Body of pancreas (tissue), 4 donors: ENCODE measurements at places on chromosomes 1 and 21. TPM values are rescaled to one million over a fixed set of nuclear protein-coding genes. Genes with fewer than 3 reads are reported as not detected.

The SETD4 gene
- total RNA-seq: 32.3 TPM

The COL8A2 gene
- total RNA-seq: 1.3 TPM

The CELF3 gene
- 1.6 TPM for total RNA-seq

The RGSL1 gene
- not detected for total RNA-seq

The GABPA gene
- total RNA-seq: 11.2 TPM

The TCP10L gene
- 0.26 TPM for total RNA-seq

The ESPN gene
- 0.26 TPM for total RNA-seq

The CR1 gene
- 1.3 TPM for total RNA-seq

The LYPD8 gene
- not detected for total RNA-seq

The OR14A16 gene
- not detected for total RNA-seq

The VSIG8 gene
- total RNA-seq: not detected

The SLC19A2 gene
- 18.1 TPM for total RNA-seq

The ADAMTSL4 gene
- 4.7 TPM for total RNA-seq

The DCST1 gene
- total RNA-seq: not detected

The RGS7 gene
- total RNA-seq: 0.26 TPM

The MROH9 gene
- total RNA-seq: not detected

The TRPM2 gene
- 2.3 TPM for total RNA-seq

The TMEM234 gene
- total RNA-seq: 16.3 TPM

The TCHHL1 gene
- not detected for total RNA-seq

The RGS13 gene
- total RNA-seq: not detected

The SLC66A1 gene
- total RNA-seq: 9.6 TPM

The ZNF593OS gene
- not detected for total RNA-seq

The PM20D1 gene
- total RNA-seq: 13.0 TPM

The RBM11 gene
- total RNA-seq: not detected

The TMEM240 gene
- 3.6 TPM for total RNA-seq

The DNAJC28 gene
- 2.3 TPM for total RNA-seq

The PRR9 gene
- not detected for total RNA-seq

The MAD2L2 gene
- 6.9 TPM for total RNA-seq

The TFF3 gene
- total RNA-seq: 6.3 TPM

The FLG2 gene
- not detected for total RNA-seq

The RXFP4 gene
- total RNA-seq: 0.26 TPM

The CR1L gene
- total RNA-seq: not detected

The RPAP2 gene
- total RNA-seq: 3.9 TPM

The PRAMEF15 gene
- total RNA-seq: not detected

The HSPA13 gene
- total RNA-seq: 10.2 TPM

The TMEM61 gene
- 3.6 TPM for total RNA-seq

The MANEAL gene
- total RNA-seq: 0.99 TPM

The SPATA1 gene
- under 0.01 TPM for total RNA-seq

The VAV3 gene
- 21.4 TPM for total RNA-seq

The CHRM3 gene
- total RNA-seq: 67.2 TPM

The TMEM52 gene
- total RNA-seq: 65.6 TPM

The OR2T33 gene
- total RNA-seq: not detected

The RAB29 gene
- 11.2 TPM for total RNA-seq

The CATSPERE gene
- total RNA-seq: 0.26 TPM

The MGST3 gene
- 56.7 TPM for total RNA-seq

The LHX8 gene
- not detected for total RNA-seq

The SLC44A5 gene
- total RNA-seq: 5.4 TPM

The ADAM30 gene
- total RNA-seq: not detected

The ETV3L gene
- total RNA-seq: not detected

The CLDN17 gene
- total RNA-seq: not detected
